Posterior cingulate gyrus (tissue), 11 donors: ENCODE measurements at places on chromosomes 6 and 20.

DNA sequence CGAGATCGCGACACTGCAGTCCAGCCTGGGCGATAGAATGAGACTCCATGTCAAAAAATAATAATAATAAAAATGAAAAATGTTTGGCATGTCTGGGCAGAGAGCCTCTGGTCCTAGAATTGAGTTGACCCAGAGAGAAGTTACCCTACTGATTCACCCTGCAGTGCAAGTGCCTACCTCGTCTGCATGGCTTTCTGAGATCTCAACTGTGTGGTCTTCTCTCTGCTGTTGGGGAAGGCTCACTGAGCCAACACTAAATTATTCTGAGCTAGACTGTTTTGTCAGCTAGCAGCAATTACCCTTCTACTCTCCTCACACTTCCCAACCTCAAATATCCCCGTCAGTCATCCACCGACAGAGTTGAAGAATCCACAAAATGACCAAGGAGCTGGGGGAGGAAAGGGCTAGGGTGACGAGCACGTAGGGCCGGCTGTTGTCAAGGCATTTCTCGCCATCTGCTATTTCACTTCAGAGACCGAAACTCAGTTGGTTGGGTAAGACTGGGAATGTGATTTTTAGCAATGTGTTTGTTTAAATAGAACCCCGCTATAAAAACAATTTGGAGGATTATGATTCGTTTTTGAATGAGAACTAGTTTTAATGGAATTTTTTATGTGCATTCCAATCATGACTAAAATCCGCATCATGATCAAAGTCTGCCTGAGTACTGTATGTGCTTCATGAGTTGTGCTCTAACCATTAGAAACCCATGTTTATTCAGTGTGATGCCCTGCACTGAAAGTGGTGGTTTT, 9.4 kb downstream of the MAS1 start:
- no peak for DNase-seq

DNA sequence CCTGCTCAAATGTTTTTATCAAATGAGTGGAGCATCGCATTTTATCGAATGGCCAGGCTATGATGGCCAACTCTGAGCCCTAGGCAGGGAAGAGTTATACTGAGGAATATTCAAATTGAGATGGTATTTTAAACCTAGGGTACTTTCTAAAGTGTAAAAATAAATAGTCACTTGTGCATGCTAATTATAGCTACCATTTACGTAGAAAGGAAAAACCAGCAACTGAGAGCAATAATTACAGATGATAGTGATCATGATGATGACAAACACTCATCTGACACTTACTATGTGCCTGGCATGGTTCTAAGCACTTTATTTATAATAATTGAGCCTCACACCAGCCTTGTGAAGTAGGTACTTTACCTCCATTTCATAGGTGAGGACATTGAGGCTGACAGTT, 455.7 kb downstream of the CD83 start:
- DNase-seq, result no peak

GRCh38 chr20:61313396-61313795, 61.3 kb downstream of the CDH4 start:
- DNase-seq, result peak; percentile 53

DNA sequence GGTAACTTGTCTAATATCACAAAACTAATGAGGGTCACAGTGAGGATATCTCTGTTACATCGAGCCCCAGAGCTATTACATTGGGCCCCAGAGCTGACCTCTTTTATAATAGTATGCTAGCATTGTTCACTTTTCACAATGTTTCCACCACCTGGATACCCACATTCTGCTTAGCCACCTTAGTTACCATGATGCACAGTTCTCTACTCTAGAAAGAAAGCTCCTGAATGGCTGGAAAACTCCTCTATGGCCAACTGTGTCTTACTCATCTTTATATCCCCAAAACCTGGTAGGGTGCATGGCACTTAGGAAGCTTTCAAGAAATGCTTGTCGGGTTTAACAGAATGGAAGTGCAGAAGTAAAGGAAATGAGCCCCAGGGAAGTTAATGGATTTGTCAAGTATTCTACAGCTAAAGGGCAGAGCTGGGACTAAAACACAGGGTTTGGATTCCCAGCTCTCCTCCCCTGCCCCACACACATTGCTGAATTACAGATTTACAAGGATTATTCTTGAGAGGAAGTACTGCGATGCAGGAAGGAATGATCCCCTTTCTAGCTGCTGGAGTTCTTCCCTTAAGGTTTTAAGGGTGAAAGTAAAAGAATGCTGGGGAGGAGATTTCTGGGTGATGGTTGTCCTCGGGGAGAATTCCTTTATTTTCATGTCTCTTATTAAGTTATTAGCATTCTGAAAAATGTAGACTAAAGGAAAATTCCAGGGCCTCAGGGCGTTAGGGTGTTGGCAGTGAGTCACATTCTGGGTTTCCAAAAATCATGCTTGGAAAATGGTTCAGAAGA, 16.1 kb upstream of the HINT3 start:
- DNase-seq, result no peak

DNA sequence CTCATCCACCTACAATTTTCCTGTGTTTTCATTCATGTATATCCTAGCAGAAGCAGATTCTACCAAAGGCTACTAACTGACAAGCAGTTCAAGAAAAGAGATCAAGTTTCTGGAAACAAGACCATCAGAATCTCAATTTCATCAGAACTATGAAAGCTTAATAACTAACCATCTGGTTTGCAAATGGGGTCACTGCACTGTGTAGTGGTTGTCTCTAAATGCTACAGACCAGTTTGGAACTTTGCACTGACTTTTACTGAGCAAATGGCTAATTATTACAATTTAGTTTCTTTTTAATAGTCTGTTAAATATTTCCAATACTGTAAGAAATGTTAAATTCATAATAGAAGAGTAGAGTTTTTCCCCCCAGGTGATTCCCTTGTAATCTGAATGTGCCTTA, 64.5 kb downstream of the REPS1 start:
- DNase-seq, result no peak
